Central memory CD4-positive, alpha-beta T cell (primary cell): ENCODE measurements at places on chromosomes 6 and 20.
A peak's percentile ranks its signal among the peaks of the same experiment; 100 is the strongest.

DNA sequence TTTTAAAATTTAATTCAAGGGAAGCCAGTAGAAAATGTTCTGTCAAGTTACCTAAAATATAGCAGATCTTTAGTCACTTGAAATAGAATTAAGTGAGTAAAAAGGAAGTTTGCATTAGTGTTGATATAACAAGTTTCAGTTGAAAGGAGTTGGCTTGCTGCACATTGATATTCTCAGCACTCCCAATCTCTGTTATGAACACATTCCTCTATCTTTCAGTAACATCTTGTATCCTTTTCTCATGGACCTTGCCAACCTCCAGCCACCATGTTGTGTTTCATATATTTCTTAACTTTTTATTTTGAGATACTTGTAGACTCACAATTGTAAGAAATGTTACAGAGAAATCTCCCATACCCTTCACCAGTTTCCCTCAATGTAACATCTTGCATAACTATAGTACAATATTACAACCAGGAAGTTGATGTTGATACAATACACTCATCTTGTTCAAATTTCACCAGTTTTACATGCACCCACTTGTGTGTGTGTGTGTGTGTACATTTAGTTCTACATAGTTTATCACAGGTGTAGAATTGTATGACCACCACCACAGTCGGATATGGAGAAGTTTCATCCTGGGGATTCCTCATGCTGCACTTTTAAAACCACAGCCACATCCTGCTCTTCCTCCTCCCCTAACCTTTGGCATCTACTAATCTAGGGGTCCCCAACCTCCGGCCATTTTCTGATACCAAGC lies 20.2 kb upstream of the PAQR8 start:
- no peak for DNase-seq

GRCh38 chr6:2168480-2168879 lies 76.9 kb downstream of the GMDS start:
- DNase-seq, result no peak

DNA sequence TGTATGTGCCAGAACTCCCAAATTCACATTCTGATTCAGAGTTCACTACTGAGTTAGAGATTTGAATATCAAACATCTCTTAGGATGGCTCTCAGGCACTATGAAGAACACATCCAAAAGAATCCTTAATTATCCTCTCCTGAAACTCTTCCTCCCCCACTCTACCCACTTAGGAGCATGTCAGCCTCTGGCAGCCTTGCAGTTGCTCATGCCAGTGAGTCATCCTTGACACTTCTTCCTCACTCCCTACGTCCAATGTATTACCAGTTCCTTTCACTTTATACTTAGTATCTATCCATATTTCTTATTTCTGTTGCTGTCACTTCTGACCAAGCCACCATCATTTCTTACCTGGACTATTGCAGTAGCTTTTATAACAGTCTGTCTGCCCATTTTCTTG lies 192.0 kb upstream of the IMPG1 start:
- DNase-seq, result no peak

- DNase-seq, result no peak
Measured at GRCh38 chr6:133549371-133549801, 308.2 kb downstream of the EYA4 start.

DNA sequence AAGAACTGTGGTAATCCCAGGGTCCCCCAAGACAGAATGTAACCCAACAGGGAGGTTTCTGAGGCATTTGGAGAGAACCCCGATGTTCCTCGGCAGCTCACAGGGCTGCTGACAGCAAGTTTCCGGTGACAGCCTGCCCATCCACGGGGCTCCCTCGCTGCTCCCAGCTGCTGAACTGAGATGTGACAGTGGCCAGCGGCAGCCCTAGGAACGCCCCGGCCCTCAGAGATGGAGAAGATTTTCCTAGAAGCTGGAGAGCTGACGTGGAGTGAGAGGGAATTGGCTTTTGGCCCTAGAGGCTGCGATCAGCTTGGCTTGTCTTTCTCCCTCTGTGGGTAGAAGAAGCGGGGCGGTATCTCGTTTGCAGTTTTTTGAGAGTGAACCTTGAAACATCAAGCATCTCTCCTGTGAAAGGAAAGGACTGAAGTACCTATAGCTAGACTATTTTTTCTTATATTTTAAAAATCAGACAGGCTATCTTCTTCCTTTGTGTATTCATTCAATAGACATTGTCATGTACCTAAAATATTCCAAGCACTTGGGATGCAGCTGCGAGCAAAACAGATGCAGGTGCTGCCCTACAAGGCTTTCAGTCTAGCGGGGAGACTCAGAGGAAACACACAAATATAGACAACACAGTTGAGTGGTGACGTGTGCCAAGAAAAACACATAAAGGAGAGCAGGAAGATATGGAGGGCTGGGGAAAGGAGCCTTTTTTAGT lies 28.4 kb upstream of the NFATC2 start:
- no peak for DNase-seq

DNA sequence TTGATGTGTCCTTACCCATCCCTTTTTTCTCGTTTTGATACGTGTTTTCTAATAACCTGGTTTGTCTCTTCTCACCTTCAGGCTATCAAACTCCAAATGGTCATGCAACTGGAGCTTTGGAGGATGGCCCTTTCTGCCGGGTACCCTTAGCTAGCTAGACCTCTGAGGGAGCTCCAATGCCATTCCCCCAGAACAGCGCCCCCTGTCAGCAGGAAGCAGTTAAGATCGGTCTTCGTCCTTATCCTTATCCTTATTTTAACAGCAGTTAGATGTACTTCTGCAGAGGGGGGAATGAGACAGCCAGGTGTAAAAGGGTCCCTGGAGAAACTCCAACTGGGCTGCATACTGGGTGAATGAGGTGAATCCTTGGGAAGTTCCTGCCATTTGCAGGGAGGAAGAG lies 37.2 kb downstream of the SEL1L2 start:
- no peak for DNase-seq

GRCh38 chr20:6533761-6534479 lies 233.6 kb upstream of the BMP2 start:
- no peak for DNase-seq

DNA sequence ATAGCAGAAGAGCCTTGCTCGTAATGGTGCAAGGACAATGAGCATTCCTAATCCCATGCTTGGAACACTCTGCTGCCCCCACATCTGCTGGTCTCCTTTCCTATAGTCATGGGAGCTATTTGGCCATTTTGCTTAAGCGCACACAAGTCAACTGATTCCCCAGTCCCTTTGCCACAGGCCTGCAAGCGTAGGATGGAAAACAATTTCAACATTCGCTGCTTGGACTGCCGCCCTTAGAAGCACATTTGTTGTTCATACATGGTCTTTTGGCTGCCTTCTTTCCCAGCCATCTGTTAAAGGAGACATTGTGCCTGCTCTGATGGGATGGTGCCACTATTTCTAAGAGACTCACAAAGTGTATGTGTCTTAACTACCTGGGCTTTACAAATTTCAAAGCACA lies 96.9 kb downstream of the RFX6 start:
- DNase-seq, result no peak

GRCh38 chr20:19760371-19760721 lies 2.3 kb downstream of the RIN2 start:
- DNase-seq, result no peak

DNA sequence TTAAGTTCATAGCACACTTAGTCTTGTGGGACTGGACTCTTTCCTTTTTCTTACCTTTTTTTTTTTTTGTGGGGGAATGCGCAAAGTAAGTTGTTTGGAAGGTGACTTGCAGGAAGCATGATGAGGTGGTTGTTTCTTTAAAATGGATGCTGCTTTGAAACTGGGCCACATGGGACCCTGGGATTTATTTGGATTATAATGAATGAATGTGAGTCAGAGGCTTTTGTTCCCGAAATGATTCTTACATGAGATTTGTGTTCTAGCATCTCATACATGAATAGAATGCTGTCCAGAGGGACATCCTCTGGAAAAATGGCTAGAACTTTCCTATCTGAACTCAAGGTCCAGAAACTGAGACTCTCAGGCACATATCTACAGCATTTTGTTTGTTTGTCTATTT lies 236.6 kb upstream of the RNF24 start:
- DNase-seq, result no peak

DNA sequence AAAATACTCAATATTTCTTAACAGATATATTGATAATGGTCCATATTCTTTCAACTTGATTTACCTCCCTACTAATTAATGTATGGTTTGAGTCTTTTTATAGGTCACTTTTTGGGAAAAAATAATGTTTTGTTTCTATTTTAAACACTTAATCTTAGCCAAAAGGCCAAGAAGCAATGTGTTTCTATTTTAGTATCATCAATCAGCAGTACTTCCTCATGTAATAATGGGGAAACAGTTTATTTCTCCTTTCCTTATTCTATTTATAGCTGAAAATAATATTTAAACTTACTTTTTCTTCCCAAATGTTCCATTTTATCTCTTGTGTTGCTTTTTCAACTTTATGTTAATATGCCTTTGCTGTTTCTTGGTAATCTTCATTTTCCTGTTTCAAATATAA lies 295.1 kb downstream of the ALDH8A1 start:
- DNase-seq, result no peak

DNA sequence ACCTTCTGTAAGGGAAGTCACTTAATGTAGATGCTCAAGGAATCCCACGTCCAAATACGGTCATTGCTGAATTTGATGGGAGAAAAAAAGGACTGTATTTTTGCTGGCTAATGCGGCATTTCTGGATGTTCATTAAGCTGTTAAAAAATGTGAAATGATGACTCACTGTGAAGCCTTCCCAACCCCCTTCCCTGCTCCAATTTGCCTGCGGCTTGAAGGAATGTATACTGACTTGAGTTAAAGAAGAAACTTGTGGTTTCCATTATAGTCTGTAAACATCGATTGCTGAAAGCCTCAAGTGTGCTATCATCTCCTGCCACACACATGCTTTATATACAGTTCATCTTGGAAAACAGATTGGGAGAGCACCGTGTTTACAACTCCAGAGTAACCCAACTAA lies 249.1 kb upstream of the JAG1 start:
- DNase-seq, result no peak

- no peak for DNase-seq
Measured at GRCh38 chr6:94510877-94511276, 1066.5 kb upstream of the MANEA start.

DNA sequence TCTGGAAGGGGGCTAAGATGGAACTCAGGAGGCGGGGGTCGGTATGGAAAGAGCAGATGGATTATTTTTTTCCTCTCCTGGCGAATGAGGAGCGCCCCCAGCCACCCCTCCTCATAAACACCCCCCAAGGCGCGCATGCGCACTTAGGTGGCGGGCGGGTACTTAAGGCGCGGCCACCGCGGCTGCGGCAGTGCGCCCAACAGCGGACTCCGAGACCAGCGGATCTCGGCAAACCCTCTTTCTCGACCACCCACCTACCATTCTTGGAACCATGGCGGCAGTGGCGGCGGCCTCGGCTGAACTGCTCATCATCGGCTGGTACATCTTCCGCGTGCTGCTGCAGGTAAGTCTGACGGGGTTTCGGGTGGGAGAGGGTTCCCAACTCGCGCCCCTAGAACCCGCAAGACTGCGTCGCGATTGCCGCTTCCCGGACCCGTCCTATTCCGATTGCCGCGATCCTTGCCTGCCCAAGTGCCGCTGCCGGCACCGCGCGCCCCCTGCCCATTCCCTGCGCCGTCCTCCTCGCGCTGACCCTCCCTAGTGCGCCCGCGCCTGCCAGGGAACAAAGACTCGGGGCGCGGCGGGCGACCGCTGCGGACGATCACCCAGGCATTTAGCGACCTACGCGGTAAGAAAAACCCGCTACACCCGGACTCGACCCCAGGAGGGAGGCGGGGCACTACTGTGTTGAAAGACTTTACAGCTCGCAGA lies at the start of gene NNAT:
Gene NNAT, plus strand, starts transcription at position 190 of the 711 bp plus-strand sequence. Its CDS starts 82 bp downstream, at position 272.
- DNase-seq, result no peak

DNA sequence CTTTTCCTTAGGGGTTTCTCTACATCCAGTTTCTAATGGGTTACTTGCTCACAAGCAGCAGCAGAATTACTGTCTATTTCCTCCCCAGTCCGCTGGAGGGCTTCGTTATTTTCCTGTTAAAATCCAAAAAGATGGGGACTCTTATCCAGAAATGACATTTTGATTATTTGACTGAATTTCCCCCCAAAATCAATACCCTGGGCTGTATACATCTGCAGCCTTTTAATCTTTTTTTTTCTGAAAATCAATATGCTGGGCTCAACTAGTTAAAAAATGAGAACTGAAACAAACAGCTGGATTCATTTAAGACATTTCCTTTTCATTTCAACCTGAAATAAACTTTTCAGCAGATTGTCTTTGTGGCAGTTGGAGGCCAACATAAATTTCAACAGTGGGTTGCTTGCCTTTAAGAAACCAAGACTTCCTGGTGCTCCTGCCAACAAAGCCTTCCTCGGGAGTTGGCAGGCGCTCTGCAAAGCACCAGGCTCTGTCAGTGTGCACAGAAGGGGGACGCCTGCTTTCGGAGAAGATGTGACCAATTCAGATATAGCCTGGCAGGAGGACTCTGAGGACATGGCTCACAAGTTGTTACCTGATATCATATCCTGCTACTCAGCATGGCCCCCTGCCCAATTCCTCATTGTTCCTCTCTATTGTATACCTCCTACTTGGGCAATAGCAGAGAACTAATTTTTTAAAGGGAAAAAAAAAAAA lies 204.7 kb upstream of the ARG1 start:
- DNase-seq, result no peak

- no peak for DNase-seq
Measured at GRCh38 chr6:90044833-90045381, 150.6 kb downstream of the GJA10 start.

DNA sequence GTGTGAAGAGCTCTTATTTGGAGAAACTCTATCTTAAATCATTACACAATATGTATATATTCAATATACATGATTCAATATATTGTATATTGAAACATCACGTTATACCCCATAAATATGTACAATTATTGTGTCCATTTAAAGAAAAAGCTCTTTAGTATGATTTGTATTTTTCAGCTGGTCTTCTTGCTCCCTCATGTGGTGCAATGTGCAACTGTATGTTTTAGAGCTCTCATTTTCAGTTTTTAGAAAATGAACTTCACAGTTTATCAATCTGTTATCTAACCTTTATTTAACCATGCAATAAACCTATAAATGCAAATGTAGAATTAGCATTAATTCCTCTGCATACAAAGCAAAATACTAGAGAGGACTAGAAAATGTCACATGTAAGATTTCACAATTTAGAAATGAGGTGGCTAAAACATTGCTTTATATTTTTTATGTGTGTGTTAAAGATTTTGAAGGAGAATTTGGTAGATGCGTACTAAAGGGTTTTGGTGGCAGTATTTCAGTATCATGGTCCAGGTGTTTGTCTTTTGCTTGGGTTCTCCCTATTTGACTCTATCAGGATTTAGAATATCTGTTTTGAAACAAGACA lies 167.1 kb downstream of the PHF3 start:
- DNase-seq, result no peak

GRCh38 chr20:62716198-62716940 lies 7.7 kb downstream of the NTSR1 start:
- DNase-seq, result peak; percentile 56

GRCh38 chr6:43492673-43493072 lies 15.3 kb downstream of the TJAP1 start:
- no peak for DNase-seq
